ENCODE measurements at places on chromosomes 5 and 9. TPM values are rescaled to one million over a fixed set of nuclear protein-coding genes. Genes with fewer than 3 reads are reported as not detected.

DNA sequence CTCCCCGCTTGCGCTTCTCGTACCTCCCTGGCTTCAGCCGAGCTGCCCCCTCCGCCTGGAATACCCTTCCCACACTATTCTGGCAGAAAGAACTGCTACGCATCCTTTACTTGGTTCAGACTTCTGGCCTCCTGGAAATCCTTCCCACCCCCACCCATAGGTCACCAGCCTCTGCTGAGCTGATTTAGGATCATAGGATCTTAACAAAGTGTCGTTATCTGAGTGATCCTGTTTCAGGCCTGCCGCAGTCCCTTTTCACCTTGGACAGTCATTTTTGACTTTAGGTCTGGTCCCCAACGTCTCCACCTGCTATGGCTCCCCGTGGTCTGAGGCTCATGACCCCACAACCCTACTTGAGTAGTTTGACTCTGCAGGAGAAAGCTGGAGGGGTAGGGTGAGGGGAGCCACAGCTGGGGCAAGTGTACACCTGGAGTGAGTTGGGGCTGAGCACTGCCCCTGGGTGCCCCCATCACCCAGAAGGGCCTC is 27.3 kb downstream of the EGR1 start:
- no peak for DNase-seq

DNA sequence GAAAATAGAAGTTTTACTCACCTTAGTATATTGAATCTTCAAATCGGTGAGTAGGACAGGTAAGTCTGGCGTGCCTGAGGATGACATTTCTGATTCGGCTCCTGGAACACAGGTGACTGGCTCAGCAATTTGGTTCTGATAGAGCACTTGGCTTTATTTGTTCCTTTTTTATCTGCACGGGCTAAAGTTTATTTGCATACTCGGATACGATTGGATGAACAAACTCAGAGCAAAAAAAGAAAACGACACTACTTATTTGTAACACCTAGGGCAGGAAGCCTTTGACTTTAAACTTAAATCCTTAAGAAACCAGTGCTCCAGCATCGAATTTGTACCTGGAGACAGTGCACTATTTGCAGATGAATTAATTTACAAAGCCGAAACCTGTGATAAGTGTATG is at the start of gene ALDH1A1:
Gene ALDH1A1, minus strand, starts transcription at position 140 of the 400 bp plus-strand sequence. Its CDS starts 53 bp downstream, at position 87.
- peak; percentile 84 for DNase-seq

- DNase-seq, result no peak
Observed at GRCh38 chr5:81316571-81316970, 15.2 kb downstream of the ZCCHC9 start.

DNA sequence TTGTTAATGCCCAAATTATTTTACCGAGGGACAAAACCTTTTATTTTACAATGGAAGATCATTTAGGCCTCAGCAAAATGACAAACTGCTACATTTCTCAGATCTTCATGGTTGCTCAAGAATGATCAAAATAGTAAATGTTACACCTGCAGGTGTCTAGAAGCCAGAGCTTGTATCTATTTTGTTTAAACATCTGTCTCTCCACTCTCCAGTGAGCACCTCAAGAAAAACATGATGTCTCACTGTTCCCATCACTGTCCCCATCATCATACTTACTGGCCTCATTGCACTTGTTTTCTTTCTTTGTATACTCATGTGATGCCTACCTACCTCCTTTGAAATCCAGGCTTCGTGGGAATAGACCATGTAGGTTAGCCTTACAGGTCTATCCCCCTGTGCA is 149.6 kb downstream of the TTLL11 start:
- no peak for DNase-seq

- DNase-seq, result no peak
Observed at GRCh38 chr5:138708791-138709190, 44.4 kb upstream of the CTNNA1 start.

- DNase-seq, result no peak
Observed at GRCh38 chr9:36901528-36901927, 132.5 kb downstream of the PAX5 start.

- no peak for DNase-seq
Observed at GRCh38 chr5:80143491-80143890, 108.3 kb downstream of the THBS4 start.

GRCh38 chr5:15571618-15572017 is 71.6 kb downstream of the FBXL7 start:
- DNase-seq, result no peak

- no peak for DNase-seq
Observed at GRCh38 chr5:23064710-23065109, 211.6 kb upstream of the CDH12 start.

Gene FLT4
- polyA plus RNA-seq, result 11.9 TPM

Gene DDX31
- 17.9 TPM for polyA plus RNA-seq

Gene MLANA
- polyA plus RNA-seq, result not detected

Gene SLC6A18
- polyA plus RNA-seq, result not detected

Gene PTGR1
- 26.6 TPM for polyA plus RNA-seq

Gene ZDHHC11B
- 4.6 TPM for polyA plus RNA-seq
